ENCODE measurements at places on chromosomes 4 and X.

DNA sequence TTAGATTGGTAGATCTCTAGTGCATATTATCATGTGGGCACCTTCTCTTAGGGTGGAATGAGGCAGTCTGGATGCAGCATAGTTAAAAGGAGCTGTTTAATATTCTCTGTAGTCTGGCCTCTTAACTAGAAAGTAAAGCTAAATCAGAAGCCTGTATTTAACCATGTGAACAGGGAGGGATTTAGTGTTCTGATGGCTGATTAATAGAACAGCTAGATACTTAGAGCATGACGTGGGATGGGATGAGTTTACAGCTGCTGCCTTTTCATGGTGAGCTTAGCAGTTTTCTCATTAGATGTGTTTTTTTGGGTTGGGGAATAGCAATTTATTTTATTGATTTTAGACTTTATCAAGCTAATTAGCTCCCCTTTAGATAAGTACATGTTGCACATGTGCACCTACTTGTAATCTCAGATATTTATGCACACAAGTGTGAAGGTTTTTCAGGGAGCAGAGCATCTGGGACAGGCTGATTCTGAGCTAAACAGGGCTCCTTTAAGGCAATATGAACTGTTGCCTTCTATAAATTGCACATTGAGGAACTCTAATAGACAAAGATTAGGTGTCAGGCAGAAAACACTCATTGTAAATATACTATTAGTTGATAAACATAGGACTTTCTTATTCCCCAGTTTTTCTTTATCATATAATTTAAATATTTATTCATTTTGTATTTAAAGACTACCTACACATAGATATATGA is 34.1 kb downstream of the YIPF6 start:
- no peak for DNase-seq

GRCh38 chr4:165524532-165525190 is 145.9 kb downstream of the CPE start:
- no peak for DNase-seq

DNA sequence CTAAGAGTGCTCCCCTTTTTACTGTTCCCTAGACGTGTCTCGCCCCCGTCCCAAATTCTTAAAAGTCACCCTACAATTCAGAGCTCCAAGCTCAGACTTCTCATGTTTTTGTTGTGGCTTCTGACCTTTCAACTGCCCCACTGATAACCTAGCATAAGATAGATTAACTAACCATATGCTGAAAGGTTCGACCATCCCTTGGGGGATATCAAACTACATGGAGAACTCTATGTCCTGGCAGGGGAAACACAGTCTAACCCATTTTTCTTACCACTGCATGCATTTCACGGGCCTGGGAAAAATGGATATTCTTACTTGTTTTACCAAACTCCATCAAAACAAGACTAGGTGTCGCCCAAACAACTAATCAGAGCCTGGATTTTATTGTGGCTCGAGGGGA is 236.4 kb upstream of the MID1 start:
- no peak for DNase-seq

DNA sequence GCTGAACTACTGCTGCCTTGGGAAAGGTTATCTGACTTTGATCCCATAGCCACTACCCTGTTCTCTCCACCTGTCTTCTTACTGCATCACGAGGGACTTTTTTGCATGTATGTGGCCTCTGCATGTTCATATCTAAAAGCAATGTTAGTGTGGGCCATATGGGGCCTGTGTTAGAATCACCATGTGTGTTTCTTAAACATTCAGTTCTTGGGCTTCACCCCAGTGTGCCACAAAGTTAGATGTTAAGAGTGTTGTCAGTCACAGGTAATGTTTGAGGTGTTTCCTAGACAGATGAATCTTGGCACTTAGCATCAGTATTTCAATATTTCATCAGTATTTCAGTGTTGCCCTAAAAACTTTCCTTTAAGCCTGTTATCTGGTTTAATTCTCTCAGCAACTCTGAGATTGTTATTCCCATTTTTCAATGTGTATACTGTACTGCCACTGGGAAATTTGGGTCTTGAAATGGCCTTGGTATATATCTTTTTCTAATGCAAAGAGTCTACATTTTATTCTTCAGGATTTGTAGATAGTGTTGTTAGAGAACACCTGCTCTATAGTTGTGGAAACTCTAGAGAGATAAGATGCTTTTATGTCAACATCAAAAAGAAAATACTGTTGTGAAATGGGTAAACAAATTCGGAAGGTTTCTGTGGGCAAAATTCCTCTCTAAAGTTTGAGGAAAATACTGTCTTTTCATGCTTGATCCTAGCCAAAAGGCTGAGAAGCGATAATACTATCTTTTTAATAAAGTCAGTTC is 259.7 kb downstream of the BMPR1B start:
- no peak for DNase-seq

DNA sequence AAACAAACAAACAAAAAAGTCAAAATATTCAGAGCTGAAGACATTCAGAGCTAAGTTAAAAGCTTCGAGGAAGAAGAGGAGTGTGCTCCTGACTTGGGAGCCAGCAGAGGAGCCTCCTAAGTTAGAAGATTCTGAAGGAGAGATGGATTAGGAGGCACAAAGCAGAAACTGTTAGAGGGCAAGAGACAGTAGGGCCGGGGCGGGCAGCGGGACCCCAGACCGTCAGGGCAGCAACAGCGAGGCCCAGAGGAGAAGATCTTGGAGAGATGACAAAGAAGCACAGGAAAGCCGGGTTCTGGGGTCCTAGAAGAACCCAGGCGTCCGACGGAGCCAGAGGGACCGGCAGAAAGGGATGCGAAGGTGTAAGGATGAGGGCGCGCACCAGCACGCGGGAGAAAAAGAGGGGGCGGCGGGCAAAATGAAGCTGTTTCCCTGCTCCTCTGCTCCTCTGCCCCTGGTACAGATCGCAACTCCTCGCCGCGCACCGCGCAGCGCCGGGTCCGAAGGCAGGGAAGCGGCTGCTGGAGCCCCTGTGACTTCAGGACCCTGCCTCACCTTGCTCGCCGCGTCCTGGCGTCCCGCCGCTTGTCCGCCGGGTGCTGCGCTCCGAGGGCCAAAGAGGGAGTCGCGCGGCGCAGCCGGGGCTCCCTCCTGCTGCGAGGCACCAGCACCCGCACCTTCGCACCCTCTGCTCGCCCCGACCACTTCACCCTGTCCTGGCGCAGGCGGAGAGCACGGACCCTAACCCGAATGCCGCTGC is 477 bp downstream of the KLHL13 start:
- DNase-seq: no peak

DNA sequence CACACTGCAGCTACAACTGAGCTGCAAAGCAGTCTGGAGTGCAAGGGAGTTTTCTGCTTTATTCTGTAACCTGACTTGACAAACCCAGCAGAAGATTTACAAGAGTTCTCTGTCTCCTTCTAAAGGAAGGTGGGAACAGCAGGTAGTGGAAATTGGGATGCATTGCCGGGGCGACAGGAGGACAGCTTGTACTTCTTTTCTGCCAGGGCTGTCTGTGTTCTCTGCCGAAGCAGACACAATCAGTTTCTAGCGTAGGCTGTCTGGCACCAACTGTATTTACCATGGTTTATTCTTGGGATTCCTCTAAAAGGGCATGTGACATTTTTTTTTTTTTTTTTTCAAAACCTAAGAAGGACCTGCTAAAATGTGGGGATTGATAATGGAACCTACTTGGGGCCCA is 190.8 kb upstream of the GK2 start:
- no peak for DNase-seq

- DNase-seq: no peak
These were observed 26.1 kb downstream of the RBM46 start for GRCh38 chr4:154807042-154807630.

DNA sequence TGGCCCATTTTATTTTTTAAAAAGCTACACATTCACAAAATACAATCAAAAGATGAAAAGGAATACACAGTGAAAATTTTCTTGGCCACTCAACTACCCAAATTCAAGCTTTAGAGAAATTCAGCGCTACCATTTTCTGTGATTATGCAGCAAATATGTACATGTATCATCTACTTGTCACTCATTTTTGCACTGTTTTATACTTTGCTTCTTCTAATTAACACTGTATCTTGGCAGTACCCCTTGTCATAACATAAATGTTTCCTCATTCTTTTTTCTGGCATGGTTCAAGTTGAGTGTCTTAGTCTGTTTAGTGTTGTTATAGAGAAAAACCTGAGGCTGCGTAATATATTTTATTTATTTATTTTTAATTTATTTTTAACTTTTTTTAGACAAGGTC is 15.7 kb upstream of the PPID start:
- DNase-seq: no peak

GRCh38 chr4:82136161-82136801 is 237.5 kb downstream of the HNRNPD start:
- no peak for DNase-seq

GRCh38 chr4:103091601-103092223 is 7.9 kb downstream of the BDH2 start:
- no peak for DNase-seq

DNA sequence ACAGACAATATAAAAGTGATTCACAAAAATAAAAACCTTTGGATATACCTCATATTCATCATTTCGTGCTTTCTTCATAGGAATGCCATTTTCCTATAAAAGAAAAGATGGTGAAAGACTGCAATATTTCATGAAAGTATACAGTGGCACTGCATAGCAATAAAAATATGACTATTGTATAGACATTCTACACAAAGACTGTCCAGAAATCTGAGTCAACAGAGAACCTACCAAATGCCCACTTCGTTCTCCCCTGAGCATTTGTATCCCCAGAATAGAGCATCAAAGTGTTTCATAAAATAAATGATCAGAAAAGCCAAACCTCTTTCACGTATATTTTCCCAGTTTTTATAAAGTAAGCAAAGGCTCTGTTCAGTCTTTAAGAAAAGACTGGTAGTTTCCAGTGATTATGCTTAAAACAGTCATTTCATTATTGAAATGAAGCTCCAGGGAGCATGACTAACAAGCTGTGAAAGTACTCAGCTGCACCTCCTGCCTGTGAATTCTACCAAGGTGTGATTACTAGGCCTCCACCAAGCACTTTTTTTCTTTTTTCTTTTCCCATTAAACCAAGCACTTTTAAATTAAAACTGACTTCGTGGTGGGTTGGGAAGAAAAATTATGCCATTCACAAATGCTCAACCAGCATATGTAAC is 20.2 kb downstream of the PPA2 start:
- DNase-seq: no peak

DNA sequence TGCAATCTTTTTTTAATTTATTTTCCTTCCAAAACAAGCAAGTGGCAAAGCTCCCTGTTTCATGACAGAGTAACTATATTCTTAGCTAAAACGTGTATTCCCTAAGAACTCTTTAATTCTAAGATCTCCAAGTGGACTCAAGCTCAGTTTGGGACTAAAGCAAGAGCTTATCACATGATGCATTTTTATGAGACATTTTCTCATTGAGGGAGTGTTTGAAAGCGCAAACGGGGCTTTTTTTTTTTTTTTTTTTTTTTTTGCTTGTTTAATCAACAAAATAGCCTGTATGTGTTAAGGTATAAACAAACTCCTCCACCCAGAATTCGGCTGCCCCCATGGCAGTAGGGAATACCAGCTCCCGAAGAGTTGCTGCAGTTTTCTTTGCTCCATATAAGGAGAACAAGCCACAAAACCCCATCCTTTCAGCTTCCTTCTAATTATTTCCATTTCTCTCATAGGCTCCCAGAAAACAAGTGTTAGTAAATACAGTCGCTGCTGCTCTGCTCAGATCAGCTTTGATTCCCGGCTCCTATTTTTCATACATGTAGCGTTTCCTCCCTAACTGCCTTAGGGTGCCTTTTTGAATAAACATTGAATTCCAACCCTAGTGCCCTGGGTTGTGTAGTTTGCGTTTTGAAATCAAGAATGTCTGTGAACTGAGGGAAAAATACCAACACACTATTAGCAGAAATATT is 669 bp upstream of the PPARGC1A start:
- no peak for DNase-seq

- DNase-seq: no peak
These were observed 34.0 kb downstream of the ZNF827 start for GRCh38 chr4:145904413-145905177.

- DNase-seq: no peak
These were observed 69.7 kb downstream of the REELD1 start for GRCh38 chr4:146283758-146284651.

DNA sequence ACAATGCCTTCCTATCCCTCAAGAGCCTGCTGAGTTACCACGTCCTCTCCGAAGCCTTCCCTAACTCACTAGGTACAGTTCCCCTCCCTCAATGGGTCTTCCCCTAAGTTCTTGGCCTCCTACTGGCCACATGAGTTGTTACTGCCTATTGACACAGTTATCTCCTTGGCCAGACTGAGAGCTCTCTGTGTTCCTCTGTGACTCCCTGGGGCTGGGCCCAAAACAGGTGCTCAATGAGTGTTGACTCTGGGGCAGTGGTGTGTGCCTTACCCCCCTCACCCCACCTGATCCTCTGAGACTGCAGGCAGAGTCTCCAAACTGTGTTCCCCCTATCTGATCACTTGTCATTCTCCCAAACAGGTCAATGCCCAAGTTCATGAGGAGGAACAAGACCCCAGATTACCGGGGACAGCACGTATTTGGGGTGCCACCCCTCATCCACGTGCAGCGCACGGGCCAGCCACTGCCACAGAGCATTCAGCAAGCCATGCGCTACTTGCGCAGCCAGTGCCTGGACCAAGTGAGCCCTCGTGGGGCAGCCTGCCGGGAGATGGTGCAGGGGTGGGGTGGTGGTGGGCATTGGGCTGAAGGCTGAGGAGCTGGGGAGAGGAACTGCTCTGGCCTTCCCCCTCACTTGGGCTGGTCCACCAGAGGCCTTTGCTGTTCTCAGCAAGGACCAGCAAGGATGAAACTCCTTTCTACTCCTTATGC is 72.6 kb downstream of the STARD8 start:
- DNase-seq: no peak

All from stimulated activated CD8-positive, alpha-beta memory T cell treated with anti-CD3 and anti-CD28 coated beads, Interleukin-15, amount 100 ng/mL, for 48 hours (primary cell).